ENCODE measurements at places on chromosomes 12 and 14.

DNA sequence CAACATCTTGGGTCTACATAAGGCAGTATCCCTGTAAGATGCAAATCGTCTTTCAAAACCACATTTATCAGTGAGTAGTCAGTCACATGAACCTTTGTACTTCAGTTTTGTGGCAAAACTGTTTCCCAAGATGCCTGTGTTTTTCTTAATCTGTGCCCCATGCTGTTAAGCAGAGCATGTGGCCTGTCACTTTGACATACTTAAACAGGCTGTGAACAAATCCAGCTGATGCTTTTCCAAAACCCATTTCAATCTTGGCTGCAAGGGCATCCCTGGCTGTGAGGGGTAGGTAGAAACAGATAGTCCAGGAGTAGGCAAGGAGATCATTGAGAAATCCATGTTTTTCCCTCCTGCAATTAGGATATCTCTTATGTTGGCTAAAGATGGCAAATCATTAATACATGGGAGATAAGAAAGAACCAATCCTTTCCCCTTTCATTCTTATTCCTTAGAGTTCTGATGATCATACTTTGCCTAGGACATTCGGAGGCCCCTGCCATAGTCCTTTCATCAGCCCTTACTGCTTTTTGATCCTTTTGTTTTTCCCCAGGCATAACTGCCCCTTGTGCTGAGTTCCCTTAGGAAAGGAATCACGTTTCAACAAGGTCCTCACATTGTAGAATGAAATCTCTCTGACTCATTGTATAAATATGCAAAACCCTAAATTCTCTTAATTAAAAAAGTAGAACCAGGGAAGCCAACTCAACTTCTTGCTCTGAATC is 121.1 kb upstream of the EEA1 start:
- DNase-seq = no peak

DNA sequence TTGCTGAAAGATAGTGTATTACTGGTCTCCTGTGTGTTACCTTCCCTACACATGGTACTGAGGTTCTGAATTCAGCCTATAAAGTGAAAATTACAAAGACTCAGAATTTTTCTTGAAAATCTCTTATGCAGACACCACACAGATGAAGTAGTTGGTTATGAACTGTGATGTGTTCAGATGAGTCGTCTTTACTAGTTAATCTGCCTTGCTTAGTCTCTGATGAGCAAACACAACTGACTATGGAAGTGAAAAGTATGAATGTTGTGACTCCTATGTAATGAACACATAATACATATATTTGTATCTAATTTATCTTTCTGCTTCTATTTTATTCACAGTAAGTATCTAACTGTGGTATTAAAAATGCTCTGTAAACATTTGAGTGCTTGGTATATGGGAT is 4.7 kb downstream of the MTERF2 start:
- DNase-seq = no peak

DNA sequence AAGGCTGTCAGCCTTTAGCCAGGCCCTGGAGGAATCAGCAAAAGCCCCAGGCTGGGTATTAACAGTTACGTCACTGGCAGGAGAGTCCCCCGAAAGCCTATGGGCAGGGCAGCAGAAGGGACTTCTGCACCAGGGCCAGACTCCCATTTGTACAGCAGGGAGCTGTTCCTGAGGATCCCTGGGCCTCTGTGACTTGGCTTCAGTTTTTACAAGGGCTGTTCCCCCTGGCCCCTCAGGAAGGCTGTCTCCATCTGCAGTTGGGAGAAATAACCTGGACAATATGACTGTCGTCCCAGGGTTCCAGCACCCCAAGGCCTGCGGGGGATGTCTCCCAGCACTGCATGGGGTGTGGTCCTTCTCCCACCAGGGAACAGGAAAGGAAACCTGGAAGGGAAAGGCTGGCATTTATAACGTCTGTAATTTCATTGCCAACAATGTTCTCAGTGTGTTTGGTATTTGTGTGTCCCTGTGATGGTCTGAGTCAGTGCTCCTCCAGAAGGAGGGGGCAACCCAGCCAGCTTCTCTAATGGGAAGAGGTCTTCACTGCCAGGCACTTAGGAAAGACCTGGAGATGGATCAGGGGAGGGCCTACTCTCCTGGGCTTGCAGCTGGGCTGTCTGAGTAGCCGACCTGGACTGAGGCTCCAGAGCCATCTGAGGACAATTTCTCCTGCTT is 42.4 kb downstream of the ERH start:
- no peak for DNase-seq

GRCh38 chr12:98151105-98151590 is 364.2 kb upstream of the TMPO start:
- DNase-seq = no peak

GRCh38 chr14:36256126-36256801 is 64.2 kb downstream of the MBIP start:
- DNase-seq = no peak

DNA sequence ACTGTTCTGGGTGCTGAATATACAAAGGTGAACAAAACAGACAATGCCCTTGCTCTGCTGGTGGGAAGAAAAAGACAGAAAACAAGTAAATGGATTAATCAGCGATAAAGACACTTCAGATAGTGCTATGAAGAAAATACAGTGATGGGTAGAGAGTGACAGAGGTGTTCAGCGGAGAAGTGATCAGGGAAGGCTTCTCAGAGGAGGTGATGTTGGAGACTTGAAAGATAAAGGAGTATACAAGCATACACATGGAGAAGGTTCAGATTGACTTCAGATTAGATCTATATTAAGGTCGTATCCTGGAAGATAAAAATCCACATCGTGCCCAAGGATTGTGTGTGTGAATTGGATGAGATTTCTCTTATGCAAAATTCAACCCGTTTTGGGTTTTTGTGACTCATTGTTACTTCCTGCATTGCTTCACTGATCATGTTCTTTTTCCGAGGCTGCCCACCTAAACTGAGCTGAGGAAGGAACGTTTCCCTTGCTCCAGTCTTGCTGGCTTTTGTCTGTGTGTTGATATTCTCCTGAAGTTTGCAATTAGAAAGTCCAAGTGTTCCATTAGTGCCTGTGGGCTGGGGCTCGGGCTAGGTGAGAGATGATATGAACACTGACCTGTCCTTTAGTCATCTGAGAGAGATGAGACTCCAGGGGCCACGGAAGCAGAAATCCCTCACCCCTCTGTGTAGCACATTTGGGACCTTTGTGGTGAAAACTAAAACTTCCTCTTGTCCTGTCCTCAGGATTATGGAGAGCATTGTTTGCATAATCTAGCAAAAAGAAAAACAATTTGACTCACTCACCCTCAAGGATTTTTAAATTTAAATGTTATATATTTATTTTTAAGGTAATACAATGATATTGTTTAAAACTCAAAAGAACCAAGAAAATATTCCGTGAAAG is 27.6 kb downstream of the PLXNC1 start:
- DNase-seq = no peak
